Left ventricle myocardium inferior (tissue), 1 donor: ENCODE measurements at places on chromosomes 5 and 9. TPM values are rescaled to one million over a fixed set of nuclear protein-coding genes. Genes with fewer than 3 reads are reported as not detected.

TRIM14 gene
- 4.1 TPM for total RNA-seq

SH2D3C gene
- 18.2 TPM for total RNA-seq

RNF183 gene
- not detected for total RNA-seq

RIC1 gene
- 7.1 TPM for total RNA-seq

SAXO1 gene
- 0.03 TPM for total RNA-seq

FGFR4 gene
- 0.93 TPM for total RNA-seq

TSSK1B gene
- total RNA-seq = not detected

ADAMTSL1 gene
- 1.7 TPM for total RNA-seq

CNTNAP3B gene
- total RNA-seq = 8.0 TPM

SLC6A19 gene
- total RNA-seq = not detected

RANBP17 gene
- total RNA-seq = 6.5 TPM

PCAT7 gene
- total RNA-seq = not detected

ADAMTS2 gene
- 4.6 TPM for total RNA-seq

SARDH gene
- total RNA-seq = 0.63 TPM

SLC36A2 gene
- 0.16 TPM for total RNA-seq

FCN2 gene
- total RNA-seq = not detected

RAD17 gene
- 19.4 TPM for total RNA-seq

KDM3B gene
- 40.7 TPM for total RNA-seq

FGF18 gene
- total RNA-seq = 30.4 TPM

NR5A1 gene
- total RNA-seq = not detected

C9orf50 gene
- total RNA-seq = not detected

GGTA1 gene
- total RNA-seq = 34.1 TPM

CD74 gene
- total RNA-seq = 251 TPM

ATP10B gene
- total RNA-seq = not detected

UBE2B gene
- 246 TPM for total RNA-seq

DOK3 gene
- 3.3 TPM for total RNA-seq

ANKRD31 gene
- total RNA-seq = 0.11 TPM

SHOC1 gene
- total RNA-seq = not detected

CDC25C gene
- total RNA-seq = not detected

SLC6A7 gene
- not detected for total RNA-seq

CDC20B gene
- total RNA-seq = not detected

CTNND2 gene
- 18.4 TPM for total RNA-seq

PSAT1 gene
- total RNA-seq = 0.77 TPM

PCDHB8 gene
- 2.1 TPM for total RNA-seq

PCDHAC1 gene
- not detected for total RNA-seq

TRAF1 gene
- total RNA-seq = 2.6 TPM

ARPC5L gene
- total RNA-seq = 39.2 TPM
